ENCODE measurements at places on chromosomes 4 and X. TPM values are rescaled to one million over a fixed set of nuclear protein-coding genes. Genes with fewer than 3 reads are reported as not detected.

Gene DRD5
- not detected for total RNA-seq

Gene NPNT
- total RNA-seq, result not detected

Gene NPY2R
- not detected for total RNA-seq

Gene TAF7L
- 0.25 TPM for total RNA-seq

Gene FGG
- not detected for total RNA-seq

Gene PRRG3
- total RNA-seq, result 2.0 TPM

Gene CCDC158
- total RNA-seq, result not detected

Gene SPANXN4
- not detected for total RNA-seq

Gene PHOX2B
- 101 TPM for total RNA-seq

Gene CYP2U1
- total RNA-seq, result 4.4 TPM

Gene GLUD2
- total RNA-seq, result 0.27 TPM

Gene SPACA5
- not detected for total RNA-seq

Gene ANK2
- total RNA-seq, result 1,513 TPM

Gene BLOC1S4
- 22.5 TPM for total RNA-seq

Gene ADGRA3
- total RNA-seq, result 76.2 TPM

Gene ANAPC4
- total RNA-seq, result 41.3 TPM

Gene LARP7
- 40.9 TPM for total RNA-seq

Gene RS1
- total RNA-seq, result not detected

Gene ADH1C
- not detected for total RNA-seq

Gene PPP4R3C
- total RNA-seq, result not detected

Gene CT55
- 0.34 TPM for total RNA-seq

Gene PRDM5
- 16.6 TPM for total RNA-seq

Gene STK32B
- 2.5 TPM for total RNA-seq

Data from glutamatergic neuron (in vitro differentiated cells).